Neural progenitor cell (in vitro differentiated cells): ENCODE measurements at places on chromosomes 4 and X. TPM values are rescaled to one million over a fixed set of nuclear protein-coding genes. Genes with fewer than 3 reads are reported as not detected.

The EDA gene
- total RNA-seq = 6.8 and 7.4 TPM in 2 replicates

The XPNPEP2 gene
- 0.19 and 1.7 TPM in 2 replicates for total RNA-seq

GRCh38 chr4:7393601-7394575 is 40.8 kb downstream of the PSAPL1 start:
- no peak for DNase-seq

DNA sequence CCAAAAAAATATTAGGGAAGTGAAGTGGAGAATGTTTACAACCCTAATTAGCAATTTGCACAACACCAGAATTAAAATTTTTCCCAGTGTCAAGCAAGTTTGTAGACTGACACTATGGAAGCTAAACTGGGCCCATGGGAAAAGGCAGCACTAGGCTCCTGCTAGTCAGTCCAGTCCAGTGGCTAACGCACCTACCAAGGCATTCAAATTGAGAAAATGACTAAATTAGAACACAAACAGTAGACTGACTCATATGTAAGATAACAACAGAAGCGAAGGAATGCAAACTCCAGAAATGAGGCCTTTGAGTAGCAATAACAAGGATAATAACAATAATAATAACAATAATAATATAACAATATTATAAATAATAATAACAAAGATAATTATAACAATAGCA is 90.7 kb downstream of the GRIA3 start:
- DNase-seq = no peak

DNA sequence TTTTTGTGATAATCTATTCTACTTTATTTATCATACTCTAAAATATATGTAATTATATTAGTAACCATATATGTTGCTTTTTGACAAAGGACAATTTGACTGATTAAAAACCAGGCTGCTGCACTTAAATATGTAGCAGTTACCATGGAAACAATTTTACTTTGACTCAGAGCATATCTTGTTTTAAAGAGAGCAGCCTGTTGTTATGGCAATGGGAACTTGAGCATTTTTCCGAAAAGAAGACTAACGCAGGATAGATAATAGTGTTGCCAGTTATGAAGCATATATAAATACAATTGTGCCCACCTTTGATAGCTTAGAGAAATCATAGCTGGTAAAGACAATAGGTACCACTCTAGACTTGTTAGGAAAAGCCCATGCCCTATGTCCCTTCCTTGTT is 283.0 kb downstream of the GASK1B start:
- DNase-seq = no peak

GRCh38 chr4:171929477-171929876 is 116.3 kb downstream of the GALNTL6 start:
- DNase-seq = no peak

- DNase-seq = peak; percentile 18
These were observed 91.6 kb downstream of the ANXA10 start for GRCh38 chr4:168183717-168184571.

DNA sequence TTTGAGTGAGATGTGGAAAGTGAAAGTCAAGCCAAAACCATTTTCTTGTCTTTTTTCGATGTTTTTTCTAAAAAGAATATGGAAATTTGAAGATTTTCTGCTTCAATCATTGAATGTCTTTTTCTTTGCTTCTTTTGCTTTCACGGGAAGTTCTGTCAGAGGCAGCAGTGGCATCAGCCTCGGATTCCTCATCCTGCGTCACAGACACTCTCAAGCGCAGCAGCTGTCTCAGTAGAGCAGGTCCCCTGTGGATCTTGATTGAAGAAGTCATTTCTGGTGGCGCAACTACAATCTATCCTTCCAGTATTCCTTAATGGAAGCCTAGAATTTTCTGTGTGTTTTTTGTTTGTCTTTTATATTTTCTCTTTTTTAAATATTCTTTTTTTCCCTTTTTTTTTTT is 52.7 kb upstream of the NEIL3 start:
- DNase-seq = no peak

- peak; percentile 9 for DNase-seq
These were observed 43.7 kb downstream of the SLC10A7 start for GRCh38 chr4:146478009-146478408.

DNA sequence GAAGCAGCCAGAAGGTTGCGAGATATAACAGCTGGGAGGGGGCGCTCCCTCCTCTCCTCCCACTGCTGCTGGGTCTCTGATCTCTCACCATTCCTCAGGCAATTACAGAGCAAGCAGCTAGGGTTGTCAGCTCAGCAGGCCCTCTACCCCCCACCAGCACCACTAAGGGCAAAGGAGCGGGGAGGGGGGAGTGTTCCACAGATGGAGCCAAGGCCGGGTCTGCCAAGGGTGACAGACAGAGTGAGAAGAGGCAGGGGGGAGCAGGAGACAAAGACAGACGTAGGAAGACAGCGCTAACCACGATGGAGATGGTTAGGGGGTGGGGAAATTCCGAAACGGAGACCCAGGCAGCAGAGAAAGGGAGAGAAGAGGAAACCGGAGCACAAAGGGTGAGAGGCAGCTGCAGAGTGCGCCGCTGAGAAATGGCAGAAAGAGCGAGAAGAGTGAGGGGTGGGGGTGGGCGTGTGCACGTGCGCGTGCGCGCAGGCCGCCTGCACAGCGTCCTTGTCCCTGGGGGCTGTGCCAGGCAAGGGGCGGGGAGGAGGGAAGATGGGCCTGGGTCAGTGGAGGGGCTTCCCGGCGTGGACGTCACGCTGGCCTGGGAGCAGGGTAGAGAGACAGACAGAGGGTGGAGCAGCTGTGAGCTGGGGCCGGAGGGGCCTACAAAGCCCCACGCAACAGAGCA is 6.9 kb downstream of the L1CAM start:
- DNase-seq = peak; percentile 60
